ENCODE measurements at places on chromosomes 16 and 17. TPM values are rescaled to one million over a fixed set of nuclear protein-coding genes. Genes with fewer than 3 reads are reported as not detected.

Gene NTN3
- polyA plus RNA-seq: not detected

Gene TMC5
- polyA plus RNA-seq: not detected

Gene SYNGR3
- polyA plus RNA-seq: 1.3 TPM

Gene VPS35
- 91.1 TPM for polyA plus RNA-seq

Gene SSTR5
- polyA plus RNA-seq: not detected

DNA sequence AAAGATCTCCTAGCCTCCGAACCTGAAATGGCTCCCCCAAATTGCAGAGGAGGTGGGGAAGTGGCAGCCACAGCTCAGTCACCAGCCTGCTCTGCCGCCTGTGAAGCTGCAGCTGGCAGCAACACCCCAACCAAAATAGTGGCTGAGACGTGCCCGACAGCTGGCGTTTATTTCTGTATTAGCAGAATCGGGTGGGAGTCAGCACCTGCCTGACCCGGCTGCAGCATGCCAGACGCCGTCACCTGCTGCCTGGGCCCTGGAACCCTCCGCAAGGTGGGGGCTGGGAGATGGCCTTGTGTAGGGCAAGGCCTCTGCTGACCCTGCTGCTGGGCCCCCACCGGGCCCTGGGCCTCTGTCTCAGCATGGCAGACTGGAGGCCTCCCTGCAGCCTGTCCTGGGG lies 17.5 kb upstream of the PABPN1L start:
- H3K27ac ChIP-seq: no peak overlapping the region
- no peaks in the 10 kb centered on the region for H3K36me3 ChIP-seq
- H3K27me3 ChIP-seq: no peaks in the 10 kb centered on the region
- H3K4me1 ChIP-seq: no peaks in the 10 kb centered on the region

GRCh38 chr16:24349320-24349719 lies 93.2 kb downstream of the CACNG3 start:
- H3K36me3 ChIP-seq: no peaks in the 10 kb centered on the region
- no peaks in the 10 kb centered on the region for H3K4me1 ChIP-seq
- DNase-seq: no peak
- no peak overlapping the region for H3K4me3 ChIP-seq
- H3K27ac ChIP-seq: no peak overlapping the region

GRCh38 chr17:69159418-69159817 lies 17.7 kb upstream of the ABCA6 start:
- no peaks in the 10 kb centered on the region for H3K4me1 ChIP-seq
- no peaks in the 10 kb centered on the region for H3K27me3 ChIP-seq
- no peaks in the 10 kb centered on the region for H3K36me3 ChIP-seq
- no peak for DNase-seq
- H3K27ac ChIP-seq: no peak overlapping the region
- H3K4me3 ChIP-seq: no peak overlapping the region

DNA sequence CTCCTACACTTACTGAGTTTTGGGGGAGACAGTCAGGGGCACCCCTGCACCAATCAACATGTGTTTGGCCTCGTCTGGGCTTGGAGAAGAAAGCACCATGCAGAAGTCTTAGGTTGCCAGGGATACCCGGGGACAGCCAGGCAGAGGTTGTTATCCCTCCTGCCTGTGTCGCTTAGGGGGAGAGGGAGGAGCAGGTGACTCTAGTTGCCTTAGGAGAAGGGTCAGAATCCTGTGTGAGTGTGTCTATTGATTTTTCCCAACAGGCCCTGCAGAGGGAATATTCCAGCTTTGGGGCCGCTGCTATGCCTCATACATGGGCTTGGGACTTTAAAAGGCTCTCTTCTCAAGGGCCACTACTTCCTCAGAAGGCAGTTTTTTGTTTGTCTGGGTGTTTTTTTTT lies 89.1 kb downstream of the RGS9 start:
- no peaks in the 10 kb centered on the region for H3K36me3 ChIP-seq
- no peak overlapping the region for H3K27ac ChIP-seq
- no peaks in the 10 kb centered on the region for H3K4me1 ChIP-seq
- no peaks in the 10 kb centered on the region for H3K27me3 ChIP-seq

DNA sequence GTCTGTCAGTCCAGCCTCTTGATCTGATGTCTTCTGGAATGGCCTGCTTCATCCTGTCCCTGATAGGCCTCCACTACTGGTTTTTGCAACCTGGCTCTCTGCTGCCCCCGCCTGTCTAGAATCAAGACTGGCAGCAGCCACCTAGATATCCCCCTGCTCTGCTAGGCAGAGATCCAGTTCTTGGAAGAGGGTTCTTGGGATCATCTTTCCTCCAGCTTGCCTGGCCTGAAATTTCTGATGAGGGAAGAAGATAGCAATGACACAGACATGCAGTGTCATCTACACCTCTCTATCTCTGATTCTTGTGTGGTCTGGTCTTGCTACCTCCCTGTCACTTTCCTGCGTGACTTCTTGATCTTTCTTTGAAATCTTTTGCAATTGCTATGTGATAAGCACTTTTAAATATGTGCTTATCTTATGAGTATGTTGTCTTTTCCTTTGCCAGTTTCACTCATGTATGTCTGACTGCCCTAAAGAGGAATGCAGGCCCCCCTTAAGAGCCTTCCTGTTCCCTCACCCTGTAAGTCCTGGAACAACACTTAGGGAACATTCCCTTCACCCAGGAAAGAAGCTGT lies 20.3 kb upstream of the NFATC3 start:
- peaks cover 7% of the 10 kb centered on the region for H3K36me3 ChIP-seq
- DNase-seq: peak; percentile 80
- H3K27ac ChIP-seq: peak overlapping the region; percentile 59
- no peak overlapping the region for H3K4me3 ChIP-seq

DNA sequence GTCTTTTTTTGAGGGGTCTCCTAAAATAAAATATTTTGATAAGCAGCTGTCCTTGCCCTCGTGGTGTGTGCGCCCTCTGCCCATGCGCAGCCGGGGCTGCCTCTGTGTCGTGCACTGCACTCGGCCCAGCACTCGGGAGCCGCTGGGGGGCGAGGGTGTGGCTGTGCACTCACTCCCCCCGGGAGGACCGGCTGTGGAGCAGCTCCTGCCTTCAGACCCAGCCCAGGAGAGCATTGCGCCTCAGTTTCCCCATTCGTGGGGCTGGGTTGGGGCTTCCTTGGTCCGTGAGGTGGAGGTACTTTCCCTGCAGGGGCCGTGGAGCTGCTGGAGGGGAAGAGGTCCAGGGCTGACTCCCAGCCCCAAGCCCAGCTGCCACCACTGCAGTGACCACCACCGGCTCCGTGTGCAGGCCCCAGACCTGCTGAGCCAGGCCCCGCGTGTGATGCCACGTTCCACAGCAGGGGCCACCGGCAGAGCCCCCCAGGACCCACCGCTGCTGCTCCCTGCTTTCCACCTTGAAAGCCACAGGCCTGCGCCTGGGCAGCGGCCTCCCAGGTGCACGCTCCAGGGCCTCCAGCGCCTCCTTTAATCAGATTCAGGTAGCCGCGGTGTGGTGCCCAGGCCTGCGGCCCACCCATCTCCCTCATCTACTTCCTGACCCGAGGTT lies 6.3 kb upstream of the IL17C start:
- no peak overlapping the region for H3K27ac ChIP-seq
- no peak overlapping the region for H3K4me3 ChIP-seq
- H3K4me1 ChIP-seq: no peaks in the 10 kb centered on the region
- H3K36me3 ChIP-seq: no peaks in the 10 kb centered on the region
- no peak for DNase-seq

DNA sequence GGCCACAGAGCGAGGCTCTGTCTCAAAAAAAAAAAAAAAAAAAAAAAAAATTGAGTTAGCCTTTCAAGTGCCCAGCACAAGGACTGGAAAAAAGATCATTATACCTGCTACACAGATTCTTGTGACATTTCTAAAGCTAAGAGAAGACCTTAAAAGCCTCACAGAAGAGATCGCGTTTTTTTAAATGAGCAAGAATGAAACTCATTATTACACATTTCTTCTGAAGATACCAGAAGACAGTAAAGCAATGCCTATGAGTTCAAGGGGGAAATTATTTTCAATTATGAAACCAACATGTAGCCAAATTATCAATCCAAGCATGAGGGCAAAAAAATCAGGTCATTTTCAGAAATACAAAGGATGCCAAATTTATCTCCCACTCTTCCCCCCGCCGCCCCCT lies 56.8 kb downstream of the MED13 start:
- H3K27ac ChIP-seq: no peak overlapping the region
- H3K4me3 ChIP-seq: no peak overlapping the region
- H3K36me3 ChIP-seq: peaks cover 29% of the 10 kb centered on the region
- no peaks in the 10 kb centered on the region for H3K4me1 ChIP-seq
- no peak for DNase-seq

DNA sequence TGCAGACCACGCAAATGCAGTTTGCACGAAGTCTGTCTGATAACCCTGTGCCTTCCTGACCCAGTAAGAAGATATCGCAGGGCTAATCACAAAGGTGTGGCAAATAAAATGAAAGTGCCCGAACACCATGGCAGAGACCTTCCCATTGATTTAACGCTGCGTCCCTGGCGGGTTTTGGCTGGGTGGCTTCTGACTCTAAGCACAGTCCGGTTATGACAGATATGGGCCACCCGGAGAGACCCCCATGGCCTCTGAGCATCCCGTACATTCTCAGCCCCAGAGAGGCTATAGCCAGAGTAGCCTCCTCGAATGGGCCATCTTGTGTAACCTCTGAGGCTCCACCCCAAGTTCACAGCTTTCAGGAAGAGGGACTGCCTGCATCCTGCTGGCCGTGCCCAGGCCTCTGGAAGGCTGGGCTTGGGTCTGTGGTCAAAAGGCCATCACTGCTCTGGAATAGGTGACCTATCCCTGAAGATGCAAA lies 5.5 kb downstream of the FOXC2 start:
- no peaks in the 10 kb centered on the region for H3K36me3 ChIP-seq
- H3K27ac ChIP-seq: no peak overlapping the region
- H3K4me3 ChIP-seq: no peak overlapping the region
- H3K27me3 ChIP-seq: no peaks in the 10 kb centered on the region
- H3K4me1 ChIP-seq: peaks cover 23% of the 10 kb centered on the region
- no peak for DNase-seq

GRCh38 chr16:49462989-49463371 lies 89.4 kb downstream of the C16orf78 start:
- H3K36me3 ChIP-seq: no peaks in the 10 kb centered on the region
- H3K4me1 ChIP-seq: no peaks in the 10 kb centered on the region
- DNase-seq: no peak
- peaks cover 5% of the 10 kb centered on the region for H3K27me3 ChIP-seq

DNA sequence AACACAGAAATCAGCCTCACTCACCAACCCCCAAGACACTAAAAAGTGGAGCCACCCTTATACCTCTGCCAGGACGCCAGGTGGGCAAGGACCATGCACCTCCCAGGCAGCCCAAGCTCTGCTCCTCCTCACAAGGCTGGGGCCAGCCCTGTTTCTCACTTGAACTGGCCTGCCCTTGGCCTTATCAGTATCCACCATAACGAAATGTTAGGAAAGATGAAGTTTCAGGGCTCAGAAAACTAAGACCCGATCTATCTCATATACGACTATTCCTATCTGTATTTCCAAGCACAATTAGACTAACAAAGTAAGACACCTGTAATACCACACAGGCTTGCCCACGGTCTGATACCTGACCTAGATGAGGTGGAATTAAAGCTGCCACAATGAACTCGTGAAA lies 6.9 kb downstream of the FBXO31 start:
- H3K27ac ChIP-seq: peak overlapping the region; percentile 61
- DNase-seq: no peak
- H3K36me3 ChIP-seq: no peaks in the 10 kb centered on the region
- H3K4me3 ChIP-seq: no peak overlapping the region
- H3K4me1 ChIP-seq: peaks cover 28% of the 10 kb centered on the region

DNA sequence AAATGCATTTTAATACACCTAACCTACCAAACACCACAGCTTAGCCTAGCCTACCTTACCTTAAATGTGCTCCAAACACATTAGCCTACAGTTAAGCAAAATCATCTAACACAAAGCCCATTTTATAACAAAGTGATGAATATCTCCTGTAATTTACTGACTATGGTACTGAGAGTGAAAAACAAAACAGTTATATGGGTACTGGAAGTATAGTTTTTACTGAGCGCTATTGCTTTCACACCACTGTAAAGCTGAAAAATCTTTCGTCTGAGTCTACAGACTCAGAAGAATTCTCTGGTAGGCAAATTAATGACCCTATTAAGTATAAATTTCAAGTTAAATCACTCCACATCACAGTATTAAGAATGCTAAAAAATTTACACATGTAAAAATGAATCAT lies 3.5 kb downstream of the GRB2 start:
- no peaks in the 10 kb centered on the region for H3K27me3 ChIP-seq
- H3K27ac ChIP-seq: no peak overlapping the region
- peaks cover 17% of the 10 kb centered on the region for H3K4me1 ChIP-seq
- no peak for DNase-seq

DNA sequence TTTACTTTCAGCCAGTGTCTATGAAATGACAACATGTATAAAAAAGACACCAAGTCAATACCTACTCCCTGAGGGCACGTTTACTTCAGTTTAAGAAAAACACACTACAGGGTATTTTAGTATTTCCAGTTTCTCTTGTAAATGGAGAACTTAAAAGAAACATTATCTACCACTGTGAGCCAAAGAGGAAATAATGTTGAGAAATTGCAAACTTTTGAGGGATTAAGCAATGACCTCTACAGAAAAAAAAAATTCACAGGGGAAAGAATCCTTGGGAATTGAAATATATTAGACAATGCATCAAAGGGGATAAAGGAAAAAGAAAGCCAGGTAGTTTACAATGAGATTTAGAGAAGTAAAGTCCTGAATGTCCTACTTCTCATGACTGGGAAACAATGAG lies 126.0 kb downstream of the KCNJ2 start:
- H3K27ac ChIP-seq: no peak overlapping the region
- H3K4me3 ChIP-seq: no peak overlapping the region
- H3K4me1 ChIP-seq: no peaks in the 10 kb centered on the region
- no peaks in the 10 kb centered on the region for H3K27me3 ChIP-seq

DNA sequence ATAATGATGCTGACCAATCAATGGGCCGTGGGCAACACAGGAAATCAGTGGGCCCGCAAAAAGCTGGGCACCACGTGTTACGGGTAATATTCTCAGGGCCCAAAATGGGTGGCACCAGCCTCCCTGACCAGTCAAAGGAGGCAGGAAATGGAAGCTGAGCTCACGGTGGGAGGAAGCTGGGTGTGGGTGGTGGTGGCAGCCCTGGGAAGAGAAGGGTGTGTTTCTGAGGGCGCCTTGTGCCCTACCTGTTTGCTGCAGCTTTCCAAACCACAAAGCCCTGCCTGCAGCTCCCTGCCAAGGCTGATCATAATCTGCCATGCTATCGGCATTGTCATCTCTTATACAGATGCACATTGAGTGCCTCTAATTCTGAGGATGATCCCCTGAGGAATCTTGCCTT lies 457.9 kb downstream of the SLC39A11 start:
- no peaks in the 10 kb centered on the region for H3K4me1 ChIP-seq
- no peaks in the 10 kb centered on the region for H3K36me3 ChIP-seq
- H3K4me3 ChIP-seq: no peak overlapping the region
